Left hindlimb (tissue), 1 donor: ENCODE measurements at places on chromosomes 12 and 14.

DNA sequence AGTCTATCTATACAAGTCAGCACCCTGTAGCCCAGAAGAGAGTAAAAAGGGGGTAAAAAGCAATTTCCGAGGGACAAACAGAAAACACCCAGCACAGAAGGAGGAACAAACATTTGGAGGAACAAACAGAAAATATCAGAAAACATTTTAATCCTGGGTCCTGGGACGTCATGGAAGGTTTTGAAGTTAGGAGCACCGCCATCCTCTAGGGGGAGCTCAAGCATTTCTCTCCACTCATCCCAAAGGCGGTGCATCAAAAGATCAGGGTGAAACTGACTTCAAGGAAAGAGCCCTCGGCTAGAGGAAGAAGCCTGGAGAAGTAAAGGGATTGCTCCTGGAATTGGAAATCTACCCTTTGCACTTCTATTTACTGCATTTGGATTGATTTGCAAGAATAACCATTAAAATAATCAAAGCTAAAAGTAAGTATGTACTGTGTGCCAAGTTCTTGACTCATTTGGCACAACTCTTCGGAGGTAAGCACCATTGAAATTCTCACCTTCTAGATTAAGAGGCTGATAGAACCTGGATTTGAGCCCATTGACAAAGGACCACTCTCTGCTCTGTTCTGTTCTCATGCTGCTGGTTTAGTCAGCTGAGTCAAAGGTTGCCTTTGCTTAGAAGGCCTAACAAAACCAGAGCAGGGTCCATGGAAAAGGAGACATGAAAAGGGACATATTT lies 17.2 kb upstream of the POC1B start:
- DNase-seq = peak; percentile 74

GRCh38 chr12:16271062-16271461 lies 6.4 kb downstream of the SLC15A5 start:
- DNase-seq = no peak

DNA sequence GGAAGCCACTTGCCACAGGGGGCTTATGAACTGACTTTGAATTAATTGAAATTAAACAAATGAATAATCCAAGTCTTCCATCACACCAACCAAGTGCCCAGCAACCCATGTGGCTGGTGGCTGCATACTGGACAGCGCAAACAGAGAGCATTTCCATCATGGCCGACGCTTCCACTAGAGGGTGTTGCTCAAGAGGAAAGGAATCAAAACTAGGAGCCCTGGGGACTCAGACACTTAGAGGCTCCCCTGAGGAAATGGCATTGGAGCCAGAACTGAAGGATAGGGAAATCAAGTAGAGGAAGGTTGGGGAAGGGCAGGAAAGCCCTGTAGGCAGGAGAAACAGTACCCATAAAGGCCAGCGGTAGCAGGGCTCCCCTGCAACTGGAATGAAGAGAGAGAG lies 50.6 kb upstream of the NUAK1 start:
- no peak for DNase-seq

DNA sequence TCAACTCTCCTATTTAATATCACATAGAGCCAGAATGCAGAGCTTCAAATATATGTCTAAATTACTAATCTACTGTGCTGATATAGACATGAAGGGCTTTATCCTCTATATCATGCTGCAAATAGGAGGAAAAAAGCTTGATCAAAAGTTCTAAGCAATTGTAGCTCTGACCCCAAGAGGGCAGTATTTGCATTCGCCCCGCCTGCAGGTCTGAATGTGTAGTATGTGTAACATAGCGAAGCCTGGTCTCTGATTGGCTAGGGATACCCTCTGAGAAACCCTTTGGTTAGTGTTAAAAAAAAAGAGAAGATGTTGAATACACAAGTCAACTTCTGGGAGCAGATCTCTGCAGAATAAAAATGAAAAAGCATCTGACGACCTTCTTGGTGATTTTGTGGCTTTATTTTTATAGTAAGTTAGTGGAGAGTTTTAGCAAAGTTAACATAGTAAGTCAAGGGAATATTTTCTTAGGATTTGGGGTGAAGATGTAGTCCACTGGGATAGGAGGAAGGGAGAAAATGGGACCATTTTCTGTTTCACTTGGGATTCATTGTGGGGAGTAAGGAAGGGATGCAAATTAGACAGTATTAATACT lies 151.6 kb upstream of the OR4E1 start:
- DNase-seq = no peak

DNA sequence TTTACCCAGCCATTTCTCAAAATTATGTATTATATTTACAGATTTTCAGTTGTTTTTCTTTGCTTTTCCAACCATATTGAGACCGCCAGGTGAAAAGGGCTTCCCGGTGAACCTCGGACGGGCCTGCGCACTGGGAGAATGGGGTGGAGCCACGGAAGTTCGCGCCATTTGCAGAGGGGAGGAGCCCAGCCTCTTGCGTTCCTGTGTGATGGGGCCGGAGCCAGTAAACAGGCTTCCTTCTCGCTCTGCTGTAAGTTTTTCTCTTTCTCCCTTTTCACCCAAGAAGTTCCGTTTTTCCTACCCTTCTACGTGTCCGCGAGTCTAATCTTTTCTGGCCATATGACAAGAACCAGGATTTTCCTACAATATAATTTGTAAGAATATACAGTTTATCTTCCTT lies 1108.8 kb upstream of the SEL1L start:
- DNase-seq = peak; percentile 44

DNA sequence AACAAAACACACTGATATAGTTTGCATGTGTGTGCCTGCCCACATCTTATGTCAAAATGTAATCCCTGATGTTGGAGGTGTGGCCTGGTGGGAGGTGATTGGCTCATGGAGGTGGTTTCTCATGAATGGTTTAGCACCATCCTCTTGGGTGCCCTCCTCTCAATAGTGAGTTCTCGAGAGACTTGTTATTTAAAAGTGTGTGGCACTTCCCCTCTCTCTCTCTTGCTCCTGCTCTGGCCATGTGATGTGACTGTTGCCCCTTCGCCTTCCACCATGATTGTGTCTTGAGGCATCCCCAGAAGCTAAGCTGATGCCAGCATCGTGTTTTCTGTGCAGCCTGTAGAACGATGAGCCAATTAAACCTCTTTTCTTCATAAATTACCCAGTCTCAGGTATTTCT lies 454.1 kb upstream of the DCN start:
- DNase-seq = no peak

- peak; percentile 58 for DNase-seq
Measured at GRCh38 chr14:61355892-61356325, 34.5 kb downstream of the PRKCH start.

GRCh38 chr12:98373025-98373554 lies 142.3 kb upstream of the TMPO start:
- DNase-seq = no peak

- no peak for DNase-seq
Measured at GRCh38 chr12:48281811-48282210, 68.9 kb downstream of the ZNF641 start.

DNA sequence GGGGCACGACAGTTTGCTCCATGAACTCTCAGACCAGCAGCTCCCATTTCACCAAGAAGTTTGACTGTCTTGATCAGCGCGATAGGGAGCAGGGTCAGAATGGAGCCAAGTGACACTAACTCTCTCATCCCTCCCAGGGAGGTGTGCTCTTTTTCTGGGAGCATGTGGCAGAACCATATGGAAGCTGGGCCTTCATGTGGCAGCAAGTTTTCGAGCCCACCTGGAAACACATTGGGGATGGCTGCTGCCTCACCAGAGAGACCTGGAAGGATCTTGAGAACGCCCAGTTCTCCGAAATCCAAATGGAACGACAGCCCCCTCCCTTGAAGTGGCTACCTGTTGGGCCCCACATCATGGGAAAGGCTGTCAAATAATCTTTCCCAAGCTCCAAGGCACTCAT lies 24.0 kb downstream of the ITGA7 start:
- DNase-seq = no peak

- no peak for DNase-seq
Measured at GRCh38 chr12:31236998-31237637, 88.8 kb downstream of the SINHCAF start.
